ENCODE measurements at places on chromosomes 11 and 22.
A peak's percentile ranks its signal among the peaks of the same experiment; 100 is the strongest.

DNA sequence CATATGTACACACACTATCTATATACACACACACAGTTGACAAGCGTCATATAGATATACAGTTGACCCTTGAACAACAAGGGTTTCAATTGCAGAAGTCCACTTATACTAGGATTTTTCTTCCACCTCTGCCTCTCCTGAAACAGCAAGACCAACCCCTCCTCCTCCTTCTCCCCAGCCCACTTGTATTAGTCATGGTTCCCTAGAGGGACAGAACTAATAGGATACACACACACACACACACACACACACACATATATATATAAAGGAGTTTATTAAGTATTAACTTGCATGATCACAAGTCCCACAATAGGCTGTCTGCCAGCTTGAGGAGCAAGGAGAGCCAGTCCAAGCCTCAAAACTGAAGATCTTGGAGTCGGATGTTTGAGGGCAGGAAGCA is 92.9 kb downstream of the DHCR7 start:
- DNase-seq, result peak; percentile 24

GRCh38 chr11:86403458-86403857 is 28.8 kb downstream of the CCDC81 start:
- no peak for DNase-seq

DNA sequence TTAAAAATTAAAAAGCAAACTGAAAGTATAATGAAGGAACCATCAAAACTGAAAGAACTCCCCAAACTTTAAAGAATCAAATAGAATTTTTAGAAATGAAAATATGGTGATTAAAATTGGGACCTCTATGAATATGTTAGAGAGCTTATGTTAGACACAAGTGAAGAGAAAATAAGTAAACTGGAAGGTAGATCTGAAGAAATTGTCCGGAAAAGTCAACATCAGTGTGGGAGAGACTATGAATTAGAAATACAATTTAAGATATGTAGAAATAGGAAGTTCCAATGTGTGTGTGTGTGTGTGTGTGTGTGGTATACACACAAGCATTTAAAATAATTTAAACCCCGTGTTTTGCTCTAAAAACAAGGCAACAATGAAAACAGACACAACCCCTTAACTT is 4.9 kb upstream of the OR8B4 start:
- DNase-seq, result no peak

- DNase-seq, result no peak
Observed at GRCh38 chr11:9596926-9597464, 23.5 kb downstream of the WEE1 start.

DNA sequence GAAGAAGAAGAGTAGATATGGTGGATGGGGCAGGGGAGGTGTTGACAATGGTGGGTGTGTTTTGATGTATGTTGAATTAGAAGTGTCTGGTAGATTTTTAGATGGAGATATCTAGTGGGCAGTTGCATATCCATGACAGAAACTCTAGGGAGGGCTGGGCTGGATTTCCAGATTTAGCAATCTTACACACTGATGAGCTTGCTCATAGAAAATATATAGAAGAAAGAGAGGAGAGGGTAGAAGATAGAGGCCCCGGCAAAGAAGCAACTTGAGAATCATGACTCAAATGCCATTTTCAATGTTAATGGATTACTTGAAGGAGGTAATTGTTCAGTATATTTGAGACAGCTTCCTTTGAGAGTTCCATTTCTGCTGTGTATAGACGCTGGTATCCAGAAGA is 8.2 kb downstream of the REXO2 start:
- no peak for DNase-seq

DNA sequence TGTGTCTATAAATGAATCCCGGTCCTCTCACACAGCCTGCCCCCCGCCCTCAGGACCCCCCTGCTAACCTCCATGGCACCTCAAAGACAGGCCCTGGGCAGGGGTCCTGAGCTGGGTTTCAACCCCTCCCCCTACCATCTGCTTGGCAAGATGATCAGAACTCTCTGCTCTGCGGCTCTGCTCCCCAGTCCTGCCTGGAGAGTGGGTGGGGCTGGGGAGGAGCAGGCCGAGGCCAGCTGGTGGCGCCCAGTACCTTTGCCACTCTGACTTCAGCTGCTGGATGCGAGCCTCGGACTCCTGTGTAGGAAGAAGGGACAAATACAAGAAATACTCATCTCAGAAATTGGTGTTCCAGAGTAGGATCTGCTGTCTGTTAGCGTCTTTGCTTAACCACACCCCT is 15.0 kb downstream of the SUN2 start:
- DNase-seq, result no peak

DNA sequence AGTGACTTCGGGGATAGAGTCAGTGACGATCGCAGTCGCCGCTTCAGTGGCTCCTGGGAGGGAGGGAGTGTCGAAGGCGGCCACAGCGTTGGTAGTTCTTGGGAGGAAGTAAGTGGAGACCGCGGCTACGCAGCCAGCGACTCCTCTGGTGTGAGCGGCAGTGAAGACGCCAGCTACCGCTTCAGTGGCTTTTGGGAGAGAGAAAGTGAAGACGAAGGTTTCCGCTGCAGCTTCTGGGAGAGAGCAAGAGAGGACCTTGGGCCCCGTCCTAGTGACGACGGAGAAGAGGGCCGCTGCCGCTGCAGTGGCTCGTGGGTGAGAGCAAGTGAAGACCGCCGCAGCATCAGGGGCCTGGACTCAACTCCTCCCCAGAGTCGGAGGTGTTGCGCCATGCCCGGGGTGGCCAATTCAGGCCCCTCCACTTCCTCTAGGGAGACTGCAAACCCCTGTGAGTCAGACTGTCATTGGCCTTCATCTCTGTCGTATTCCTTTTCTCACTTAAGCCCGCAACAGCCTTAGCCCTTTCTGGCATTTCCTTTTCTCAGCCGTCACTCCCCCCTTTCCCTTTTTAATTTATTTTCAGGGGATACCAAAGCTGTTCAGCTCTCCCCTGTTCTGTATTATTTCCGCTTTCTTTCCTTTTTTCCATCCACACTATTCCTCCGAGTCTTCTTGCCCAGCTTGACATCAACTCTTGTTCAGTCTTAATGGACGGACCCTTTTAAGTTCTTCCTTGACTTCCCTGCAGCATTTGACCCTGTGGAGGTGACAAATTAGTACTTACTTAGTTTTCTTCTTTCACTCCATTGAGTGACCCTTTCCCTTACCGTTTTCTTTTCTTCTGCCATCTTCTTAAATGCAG is 1.0 kb downstream of the ANKRD42 start:
- peak; percentile 89 for DNase-seq

DNA sequence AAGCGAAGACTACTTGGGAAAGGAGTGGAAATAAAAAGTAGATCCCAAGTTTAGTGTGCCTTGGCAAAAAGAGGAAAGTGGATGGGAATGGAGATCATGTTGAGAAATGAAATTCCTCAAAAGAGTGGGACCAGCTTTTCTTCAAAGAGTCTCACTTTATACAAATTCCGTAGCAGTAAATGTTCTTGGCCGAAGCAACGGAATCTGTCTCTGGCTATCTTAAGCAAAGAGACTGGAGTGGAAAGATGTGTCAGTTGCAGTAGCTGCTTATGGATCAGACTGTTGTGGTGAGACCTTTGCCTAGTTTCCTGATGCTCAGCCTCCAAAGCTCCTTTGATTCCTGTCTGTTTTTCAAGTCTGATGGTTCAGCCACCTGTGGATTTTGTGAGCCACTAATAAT is 73.6 kb downstream of the CSTPP1 start:
- no peak for DNase-seq
